ENCODE measurements at places on chromosomes 6 and 20. TPM values are rescaled to one million over a fixed set of nuclear protein-coding genes. Genes with fewer than 3 reads are reported as not detected.

- peak; percentile 52 for DNase-seq
These were observed 844 bp downstream of the WFDC2 start for GRCh38 chr20:45470262-45470931.

- no peak for DNase-seq
These were observed 51.8 kb downstream of the SIM1 start for GRCh38 chr6:100412872-100413271.

DNA sequence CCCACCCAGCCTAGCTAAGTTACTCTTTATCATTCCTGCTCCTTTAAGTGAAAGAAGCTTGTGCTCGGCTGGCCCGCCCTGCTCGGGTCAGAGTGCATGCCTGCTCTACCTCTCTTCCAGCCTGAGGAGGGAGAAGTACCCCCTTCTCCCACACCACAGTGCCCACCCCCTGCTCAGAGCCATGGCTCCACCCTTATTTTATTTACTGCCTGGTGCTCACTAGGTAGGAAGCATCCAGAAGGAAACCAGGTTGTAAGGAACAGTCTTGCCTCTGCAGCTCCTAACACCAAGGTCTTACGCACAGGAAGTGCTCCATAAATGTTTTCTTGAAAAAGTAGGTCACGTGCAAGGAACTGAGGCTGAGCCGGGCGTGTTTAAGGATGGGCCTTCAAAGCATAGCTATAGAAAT, 105.7 kb upstream of the SNX9 start:
- DNase-seq = no peak

GRCh38 chr6:158706369-158706982, 56.6 kb downstream of the SYTL3 start:
- DNase-seq = peak; percentile 78

- DNase-seq = no peak
These were observed 161.2 kb downstream of the KLHL32 start for GRCh38 chr6:97085772-97086171.

GRCh38 chr20:19746396-19746795, 11.7 kb upstream of the RIN2 start:
- DNase-seq = no peak

DNA sequence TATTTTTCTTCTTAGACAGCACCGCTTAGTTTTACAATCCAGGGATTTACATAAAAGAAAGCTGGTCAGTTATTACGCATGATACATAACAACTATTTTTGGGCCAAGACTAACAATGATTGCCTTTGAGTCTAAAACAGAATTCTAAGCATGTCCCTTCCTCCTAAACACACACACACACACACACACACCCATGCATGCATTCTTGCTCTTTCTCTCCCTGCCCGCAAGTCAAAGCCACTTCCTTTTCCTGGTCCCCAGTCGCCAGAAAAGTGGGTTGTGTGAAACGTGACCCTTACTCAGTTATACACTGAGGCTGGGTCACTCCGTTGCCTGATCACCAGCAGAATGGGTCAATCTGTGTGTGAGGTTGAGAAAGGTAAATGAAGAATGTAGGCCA, 31.4 kb downstream of the FYN start:
- no peak for DNase-seq

- no peak for DNase-seq
These were observed 108.8 kb downstream of the PPP1R14C start for GRCh38 chr6:150251566-150252186.

- DNase-seq = no peak
These were observed 39.7 kb upstream of the COL10A1 start for GRCh38 chr6:116165596-116165995.

- DNase-seq = no peak
These were observed 535 bp upstream of the CCDC170 start for GRCh38 chr6:151493161-151493803.

DNA sequence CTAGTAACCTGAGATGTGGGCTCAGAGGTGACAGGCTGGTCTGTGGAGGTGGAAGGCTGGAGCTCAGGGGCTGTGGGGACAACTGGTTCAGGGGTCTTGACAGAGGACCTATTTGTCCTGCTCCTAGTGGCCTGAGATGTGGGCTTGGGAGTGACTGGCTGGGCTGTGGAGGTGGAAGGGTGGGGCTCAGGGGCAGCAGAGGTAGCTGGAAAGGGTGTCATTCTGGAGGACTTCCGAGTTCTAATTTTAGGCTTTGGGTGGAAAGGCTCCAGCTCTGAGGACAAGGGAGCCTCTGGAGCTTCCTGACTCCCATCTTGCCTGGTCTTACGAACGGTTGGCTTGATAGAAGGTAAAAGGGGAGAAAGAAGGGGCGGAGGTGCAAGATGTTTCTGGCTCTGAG, 11.5 kb downstream of the MDC1 start:
- no peak for DNase-seq

- no peak for DNase-seq
These were observed 64.1 kb downstream of the CLIC5 start for GRCh38 chr6:45951321-45952167.

DNA sequence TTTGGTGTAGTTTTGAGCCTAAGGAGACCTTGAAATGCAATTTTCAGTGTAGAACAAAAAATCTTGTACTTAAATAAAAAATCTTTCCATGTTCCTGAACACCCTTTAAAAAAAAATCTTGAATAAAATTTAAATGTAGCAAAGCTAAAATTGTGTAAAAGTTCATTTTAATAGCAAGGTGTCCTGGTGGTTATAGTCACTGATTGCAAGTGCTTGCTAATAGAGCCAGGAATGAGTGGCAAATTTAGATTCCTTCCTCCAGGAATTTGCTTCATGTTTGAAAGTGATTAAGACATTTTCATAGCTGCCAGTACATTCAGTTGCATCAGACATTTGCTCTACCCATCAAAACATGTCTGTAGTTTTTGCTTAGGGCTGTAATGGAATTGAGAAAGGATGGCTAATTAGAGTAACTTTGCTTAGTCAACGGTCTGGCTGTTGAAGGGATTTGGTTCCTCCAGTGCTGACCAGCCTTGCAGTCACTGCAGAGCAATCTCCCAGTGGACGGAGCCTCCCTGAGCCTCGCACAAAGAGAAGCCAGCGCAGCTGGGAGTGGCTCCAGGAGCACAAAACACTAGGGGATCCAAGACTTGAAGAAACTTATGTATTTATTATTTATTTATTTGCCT, 36.5 kb downstream of the AKAP12 start:
- peak; percentile 68 for DNase-seq

DNA sequence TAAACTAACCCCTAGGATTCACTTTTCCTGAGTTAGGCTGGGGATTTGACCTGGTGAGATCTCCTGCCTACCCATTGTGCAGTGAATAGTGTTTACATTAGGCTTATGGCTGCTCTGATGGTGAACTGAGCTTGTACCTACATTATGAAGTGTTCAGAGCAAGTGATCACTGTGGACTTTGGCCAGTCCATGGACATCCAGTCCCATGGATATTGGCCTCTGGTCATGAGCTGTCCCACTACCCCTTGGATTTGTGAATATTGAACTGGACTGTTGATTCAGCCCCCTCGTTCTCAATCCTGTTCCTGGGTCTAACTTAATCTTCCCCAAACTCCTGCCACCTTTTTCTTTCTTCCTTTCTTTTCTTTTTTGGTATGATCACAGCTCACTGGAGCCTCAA, 13.8 kb downstream of the ASIP start:
- no peak for DNase-seq

GRCh38 chr20:51162015-51162414, 139.1 kb upstream of the KCNG1 start:
- no peak for DNase-seq

- no peak for DNase-seq
These were observed 70.8 kb downstream of the TNFAIP3 start for GRCh38 chr6:137937834-137938233.

DNA sequence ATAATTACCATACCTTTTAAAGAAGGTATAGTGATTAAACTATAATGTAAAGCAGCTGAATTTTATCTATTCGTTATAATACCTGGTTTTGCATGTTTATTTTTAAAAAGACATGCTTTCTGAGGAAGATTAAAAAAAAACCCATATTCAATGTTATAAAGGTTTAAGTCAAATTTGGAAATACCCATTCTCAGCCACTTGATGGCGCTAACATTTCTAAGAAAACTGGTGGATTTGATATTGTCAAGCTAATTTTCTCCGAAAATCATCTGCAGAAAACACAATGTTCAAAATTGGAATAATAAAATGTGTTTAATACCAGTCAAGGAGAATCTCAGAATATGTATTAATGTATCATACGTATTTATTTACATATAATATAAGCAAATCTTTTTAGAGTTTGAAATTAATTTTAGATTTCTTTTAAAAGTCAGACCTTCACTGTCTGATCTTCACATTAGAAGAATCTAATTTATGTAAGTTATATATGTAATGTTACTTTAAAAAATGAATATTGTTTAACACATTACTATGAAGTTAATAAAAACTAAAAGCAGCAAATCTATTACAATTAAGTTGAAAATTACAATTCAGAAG, 35.0 kb downstream of the SHPRH start:
- DNase-seq = no peak

- no peak for DNase-seq
These were observed 523.6 kb upstream of the EYS start for GRCh38 chr6:66230591-66230990.

GSTA3 gene
- not detected for total RNA-seq

SYCP2 gene
- total RNA-seq = 0.94 TPM

ATAT1 gene
- 1.7 TPM for total RNA-seq

TRDN gene
- 370 TPM for total RNA-seq

ANGPT4 gene
- not detected for total RNA-seq

RBPJL gene
- not detected for total RNA-seq

CALHM5 gene
- 2.2 TPM for total RNA-seq

RIPOR3 gene
- total RNA-seq = 8.1 TPM

CST11 gene
- not detected for total RNA-seq

TRERF1 gene
- 1.5 TPM for total RNA-seq

HEY2 gene
- total RNA-seq = 60.6 TPM
